ENCODE measurements at places on chromosomes 16 and 17.

- DNase-seq = peak; percentile 12
Measured at GRCh38 chr16:50681021-50681885, at the start of gene SNX20. SNX20 (minus strand) TSS chr16:50681312; CDS start chr16:50677526, 3,786 bp downstream.

DNA sequence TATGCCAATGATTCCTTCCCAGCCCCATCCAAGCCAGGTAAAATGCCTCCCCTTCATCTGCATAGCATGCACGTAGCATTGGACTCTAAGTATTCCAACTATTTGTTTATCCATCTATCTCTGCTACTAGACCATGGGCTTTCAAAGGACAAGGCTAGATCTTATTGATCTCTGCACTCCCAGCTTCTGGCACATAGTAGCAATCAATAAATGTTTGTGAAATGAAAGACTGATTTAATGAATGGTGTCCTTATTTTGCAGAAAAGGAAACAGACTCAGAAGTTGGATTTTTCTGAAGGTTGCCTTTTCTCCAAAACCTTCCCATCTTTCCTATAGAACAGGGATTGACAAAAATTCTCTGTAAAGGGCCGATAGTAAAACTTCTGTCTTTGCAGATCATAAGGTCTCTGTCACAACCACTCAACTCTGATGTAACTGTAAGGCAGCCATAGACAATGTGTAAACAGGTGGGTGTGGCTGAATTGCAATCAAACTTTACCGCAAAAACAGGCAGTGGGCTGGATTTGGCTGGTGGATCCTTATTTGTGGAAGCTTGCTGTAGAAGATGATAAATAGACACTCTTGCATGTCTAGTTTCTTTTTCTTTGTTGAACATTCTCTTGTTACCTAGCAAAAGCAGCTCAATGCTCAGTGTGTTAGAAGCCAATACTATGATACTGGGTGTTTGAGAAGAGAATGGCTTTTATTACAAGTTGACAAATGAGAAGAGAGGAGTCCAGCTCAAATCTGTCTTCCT, 7.6 kb upstream of the CMTR2 start:
- no peak for DNase-seq

- DNase-seq = no peak
Measured at GRCh38 chr17:40014375-40014980, 762 bp upstream of the CSF3 start.

GRCh38 chr17:14805348-14805747, 459.8 kb downstream of the PMP22 start:
- no peak for DNase-seq

- DNase-seq = no peak
Measured at GRCh38 chr17:63295839-63296590, 150.1 kb downstream of the CYB561 start.

DNA sequence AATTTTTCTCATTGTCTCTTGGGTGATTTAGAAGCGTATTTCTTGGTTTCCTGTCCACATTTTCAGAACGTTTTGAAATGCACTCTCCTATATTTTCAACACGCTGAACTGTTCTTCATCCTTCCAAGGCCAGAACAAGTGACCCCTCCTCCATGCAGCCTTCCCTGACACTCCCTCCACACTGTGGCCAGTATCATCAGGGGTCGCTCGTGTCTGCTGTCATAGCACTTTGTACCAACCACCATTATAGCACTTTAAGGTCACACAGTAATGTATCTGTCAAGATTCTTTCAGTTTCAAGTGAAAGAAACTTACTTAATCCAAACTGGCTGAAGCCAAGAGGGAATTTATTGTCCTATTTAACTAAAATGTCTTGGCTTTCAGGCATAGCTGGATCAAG, 17.5 kb upstream of the IL21R start:
- DNase-seq = no peak

DNA sequence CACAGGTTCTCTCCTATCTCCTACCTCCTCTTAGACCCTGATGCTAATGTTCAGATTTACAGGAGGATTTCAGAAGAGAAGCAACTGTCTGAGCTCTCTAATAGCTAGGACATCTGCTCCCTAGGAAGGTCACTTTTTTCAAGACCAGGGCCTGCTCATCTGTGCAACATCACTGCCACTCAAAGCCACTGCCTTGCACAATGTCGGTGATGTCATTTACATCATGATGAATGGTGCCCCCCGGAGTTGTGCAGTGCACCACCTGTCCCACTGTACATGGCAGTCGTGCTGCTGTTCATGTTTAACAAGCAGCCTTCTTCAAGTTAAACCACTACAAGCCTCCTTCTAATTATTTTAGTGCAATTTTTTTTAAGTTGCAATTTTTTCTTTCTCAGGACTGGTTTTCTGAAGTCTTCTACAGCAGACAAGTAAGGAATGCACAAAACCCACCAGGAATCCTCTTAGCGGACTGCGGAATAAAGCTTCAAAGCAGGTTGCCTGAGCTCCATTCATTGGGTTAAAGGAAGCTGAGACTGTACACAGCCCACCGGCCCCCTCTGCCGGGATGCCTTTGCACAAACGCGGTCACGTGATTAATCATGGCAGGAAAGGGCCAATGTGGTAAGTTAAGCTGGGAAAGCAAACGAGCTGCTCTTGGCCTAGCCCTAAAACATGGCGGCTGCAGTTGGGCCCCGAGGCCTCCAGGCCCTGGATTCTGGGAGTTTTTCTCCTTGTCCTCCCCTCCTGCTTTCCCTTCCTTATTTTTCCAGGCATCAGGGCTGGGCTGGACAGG, 74.1 kb downstream of the MYH11 start:
- no peak for DNase-seq

DNA sequence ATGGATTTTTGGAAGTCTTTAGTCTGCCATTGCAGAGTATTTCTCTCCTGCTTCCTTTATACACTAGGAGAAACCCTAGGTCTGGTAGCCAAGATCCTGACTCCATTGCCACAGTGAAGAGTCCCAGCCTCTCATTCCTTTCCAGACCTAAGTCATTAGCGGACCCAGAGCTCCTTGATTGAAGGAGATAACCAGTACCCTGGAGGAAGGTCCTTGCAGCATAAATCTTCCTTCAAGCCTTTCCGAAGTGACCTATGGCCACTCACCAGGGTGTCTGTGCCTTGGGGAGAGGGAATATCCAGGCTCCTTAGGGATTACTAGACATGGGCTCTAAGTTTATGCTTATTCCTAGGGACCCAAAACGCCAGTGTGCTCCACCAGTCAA, 35.8 kb downstream of the BCL7C start:
- no peak for DNase-seq

GRCh38 chr16:78439646-78440045, 340.2 kb downstream of the WWOX start:
- DNase-seq = no peak

DNA sequence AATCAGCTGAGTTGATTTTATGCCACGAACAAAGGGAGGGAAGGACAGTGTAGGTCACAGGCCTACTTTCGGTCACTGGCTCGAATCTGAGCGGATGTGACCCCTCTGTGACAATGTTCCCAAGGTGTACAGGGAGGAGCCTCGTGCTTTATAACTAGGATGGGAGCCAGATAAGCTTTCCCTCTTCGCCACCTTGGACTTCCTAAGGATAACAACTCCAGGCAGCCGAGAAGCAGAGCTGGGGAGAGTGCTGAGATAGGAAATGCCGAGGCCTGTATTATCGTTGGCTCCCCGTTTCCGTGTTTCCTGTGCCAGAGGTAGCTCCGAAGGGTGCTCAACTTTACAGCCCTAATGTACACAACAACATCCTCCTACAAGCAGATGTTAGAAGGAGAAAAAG, 217.8 kb upstream of the IRX3 start:
- no peak for DNase-seq

- no peak for DNase-seq
Measured at GRCh38 chr17:80539022-80539641, 5.5 kb upstream of the RPTOR start.

DNA sequence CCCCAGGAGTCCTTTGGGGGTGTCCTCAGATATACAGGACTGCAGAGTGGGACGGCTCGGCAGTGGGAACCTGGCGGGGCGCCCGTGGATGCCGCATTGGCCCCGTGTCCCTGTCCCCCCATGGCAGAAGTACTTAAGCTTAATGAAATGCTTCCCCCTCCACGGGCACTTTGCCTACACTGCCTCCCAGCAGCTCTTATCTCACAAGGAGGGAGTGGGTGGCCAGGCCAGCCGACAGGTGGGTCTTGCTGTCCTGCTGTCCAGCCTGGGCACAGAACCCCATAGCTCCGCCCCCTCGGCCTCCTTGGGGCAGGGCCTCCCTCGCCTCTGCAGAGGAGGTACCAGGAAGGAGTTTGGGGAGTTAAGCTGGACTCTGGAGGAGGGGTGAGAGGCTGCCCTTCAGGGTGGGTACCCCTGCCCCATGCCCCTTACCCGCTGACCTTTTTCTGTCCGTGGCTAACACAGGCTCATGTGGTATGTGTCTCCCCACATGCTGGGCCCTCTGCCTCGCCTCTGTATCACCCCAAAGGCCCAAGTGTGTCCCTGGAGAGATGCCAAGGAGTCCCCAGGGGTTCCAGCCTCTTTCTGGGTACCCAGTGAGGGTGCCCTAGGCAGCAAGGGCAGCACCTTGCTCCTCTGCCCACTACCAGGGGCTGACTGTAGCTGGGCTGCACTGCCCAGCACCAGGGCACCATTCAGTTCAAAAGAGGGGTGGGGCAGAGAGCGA, 8.7 kb downstream of the THRA start:
- DNase-seq = no peak

DNA sequence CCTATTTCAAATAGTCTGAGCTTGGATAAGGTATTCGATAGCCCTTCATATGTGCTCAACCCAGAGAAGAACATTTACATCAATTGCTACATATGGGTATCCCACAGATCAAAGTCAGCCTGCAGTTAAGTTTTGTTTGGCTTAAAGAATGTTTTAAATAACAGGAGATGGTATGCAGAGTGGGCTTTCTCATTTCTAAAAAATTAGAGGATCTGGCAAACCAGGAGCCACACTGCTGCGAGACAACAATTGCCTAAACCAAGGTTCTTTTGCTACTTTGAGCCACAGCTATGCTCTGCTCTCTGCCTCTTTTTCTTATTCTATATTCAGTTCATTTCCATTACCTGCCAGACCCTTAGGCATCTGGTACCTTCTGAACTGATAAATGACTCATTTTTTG, 30.2 kb upstream of the ARHGAP44 start:
- DNase-seq = no peak

DNA sequence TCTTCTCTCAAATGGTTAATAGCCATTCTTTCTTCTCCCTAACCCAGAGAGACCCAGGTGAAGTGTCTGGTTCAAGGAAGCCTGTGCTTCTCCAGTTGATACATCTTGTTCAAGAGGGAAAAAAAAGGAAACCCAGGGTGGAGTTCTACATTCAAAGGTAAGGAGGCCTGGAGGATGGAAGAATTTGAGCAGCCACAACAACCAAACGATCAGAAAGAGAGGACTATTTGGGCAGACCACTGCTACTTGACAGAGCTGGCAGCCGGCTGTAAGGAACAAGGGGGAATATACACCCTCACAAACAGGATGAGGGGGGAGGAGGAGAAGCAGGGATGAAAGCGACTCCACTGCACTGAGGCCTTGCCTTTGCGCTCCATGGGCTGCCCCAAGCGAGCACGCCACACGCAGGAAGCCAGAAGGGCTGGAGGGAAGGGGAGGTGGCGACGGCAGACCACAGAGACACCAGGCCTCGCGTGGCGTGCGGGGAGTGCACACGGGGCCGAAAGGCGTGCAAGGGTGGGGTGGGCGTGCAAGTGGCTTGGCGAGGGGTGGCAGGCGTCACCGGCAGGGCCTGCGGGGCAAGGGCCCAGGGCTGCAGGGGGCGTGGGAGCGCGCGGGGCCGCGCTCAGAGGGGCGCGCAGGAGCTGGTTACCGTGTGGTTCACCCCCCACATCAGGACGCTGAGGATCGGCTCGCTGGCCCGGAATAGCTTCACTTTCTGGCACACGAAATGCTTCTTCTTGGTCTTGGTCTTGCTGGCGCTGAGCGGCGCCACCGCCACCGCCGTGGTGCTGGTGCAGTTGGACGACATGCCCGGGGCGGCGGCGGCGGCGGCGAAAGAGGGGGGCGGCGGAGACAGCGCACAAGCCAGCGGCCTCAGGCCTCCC, 499 bp downstream of the PIP4K2B start:
- no peak for DNase-seq

GRCh38 chr17:60664022-60664421, 13.6 kb upstream of the BCAS3 start:
- no peak for DNase-seq

GRCh38 chr16:983044-984030, 1.8 kb downstream of the SOX8 start:
- DNase-seq = no peak

- no peak for DNase-seq
Measured at GRCh38 chr16:49545243-49545642, 171.6 kb downstream of the C16orf78 start.

- DNase-seq = no peak
Measured at GRCh38 chr17:28720247-28720996, 637 bp downstream of the RPL23A start.
